ENCODE measurements at places on chromosomes 1 and 21.
A peak's percentile ranks its signal among the peaks of the same experiment; 100 is the strongest.

GRCh38 chr1:180271272-180272255 is 41.5 kb downstream of the LHX4 start:
- no peak for DNase-seq

GRCh38 chr1:151976015-151976343 is 17.7 kb downstream of the S100A10 start:
- no peak for DNase-seq

DNA sequence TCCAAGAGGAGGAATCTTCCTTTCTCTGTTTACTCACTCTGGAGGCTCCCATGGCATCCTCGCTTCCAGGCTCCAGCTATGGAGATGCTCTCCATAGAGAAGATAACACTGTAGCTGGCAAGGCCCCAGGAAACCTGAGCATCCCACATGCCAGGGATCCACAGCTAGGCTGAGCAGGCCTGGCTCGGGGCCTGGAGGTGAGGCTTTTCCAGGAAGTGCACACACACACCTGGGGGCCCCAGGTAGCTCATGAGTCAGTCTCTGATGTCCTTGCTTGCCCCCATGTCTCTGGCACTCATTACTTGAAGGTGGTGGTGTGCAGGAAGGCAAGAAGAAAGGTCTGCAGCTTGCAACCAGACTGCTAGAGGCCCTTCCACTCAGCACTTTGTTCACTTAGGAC is 5.5 kb upstream of the LCE5A start:
- no peak for DNase-seq

GRCh38 chr1:77824079-77824478 is 44.6 kb downstream of the MIGA1 start:
- no peak for DNase-seq

- DNase-seq: peak; percentile 32
Observed at GRCh38 chr1:200184196-200184595, 156.7 kb downstream of the NR5A2 start.

DNA sequence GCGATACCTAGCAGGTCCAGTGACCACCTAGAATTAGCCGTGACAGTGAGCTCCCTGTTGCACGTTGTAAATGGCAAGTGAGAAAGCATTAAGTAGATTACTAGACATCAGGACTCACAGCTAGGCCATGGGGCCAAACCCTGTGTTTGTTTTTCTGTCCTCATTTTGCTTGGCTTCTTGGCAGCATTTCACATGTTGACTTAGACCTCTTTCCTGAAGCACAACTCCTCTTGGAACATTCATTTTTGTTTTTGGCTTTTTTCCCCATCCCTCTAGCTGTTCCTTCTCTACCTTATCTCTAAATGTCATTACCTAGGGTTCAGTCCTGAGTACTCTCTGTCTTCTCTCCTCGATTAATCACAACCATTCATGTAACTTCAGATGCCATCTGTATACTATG is 16.9 kb upstream of the PTPN14 start:
- no peak for DNase-seq

- no peak for DNase-seq
Observed at GRCh38 chr1:114959423-114959822, 70.2 kb upstream of the TSHB start.

GRCh38 chr1:89322402-89322801 is 41.5 kb upstream of the GBP6 start:
- DNase-seq: no peak

GRCh38 chr1:91876040-91876470 is 9.9 kb downstream of the TGFBR3 start:
- no peak for DNase-seq

DNA sequence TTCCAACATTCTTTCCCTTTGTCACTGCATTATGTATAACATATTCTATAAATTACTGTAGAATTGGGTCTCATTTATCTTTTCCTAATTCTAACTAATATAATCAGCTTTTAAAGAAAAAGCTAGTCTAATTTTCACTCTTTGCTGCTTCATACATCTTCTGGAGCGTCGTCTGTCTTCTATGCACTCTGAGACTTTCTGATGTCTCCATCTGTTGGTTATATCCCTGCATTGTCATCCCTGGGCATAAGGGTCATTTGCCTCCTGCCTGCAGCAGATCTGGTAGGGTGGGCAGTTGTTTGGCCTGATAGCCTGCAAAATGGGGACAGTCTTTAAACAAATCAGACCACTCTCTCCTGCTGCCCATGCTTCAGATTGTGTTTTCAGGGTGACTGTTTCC is 40.8 kb upstream of the DYNLT5 start:
- peak; percentile 35 for DNase-seq

- no peak for DNase-seq
Observed at GRCh38 chr1:185058876-185059275, 13.5 kb downstream of the RNF2 start.

DNA sequence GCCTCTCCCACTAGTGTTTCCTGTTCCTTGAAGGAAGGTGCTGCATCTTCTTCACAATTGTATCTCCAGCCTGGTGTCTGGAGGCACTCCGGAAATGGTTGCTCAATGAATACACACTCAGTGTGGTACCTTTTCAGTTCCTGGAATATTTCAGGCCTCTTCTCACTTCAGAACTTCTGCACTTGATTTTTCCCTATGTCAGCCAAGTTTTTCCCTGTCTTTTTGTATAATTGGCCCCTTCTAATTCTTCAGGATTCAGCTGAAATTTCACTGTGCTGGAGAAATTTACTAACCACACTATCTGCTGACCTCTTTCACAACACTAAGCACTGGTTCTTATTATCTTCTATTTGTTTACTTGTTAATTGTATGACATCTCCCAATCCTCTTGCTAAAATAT is 61.2 kb upstream of the MAP10 start:
- DNase-seq: no peak

DNA sequence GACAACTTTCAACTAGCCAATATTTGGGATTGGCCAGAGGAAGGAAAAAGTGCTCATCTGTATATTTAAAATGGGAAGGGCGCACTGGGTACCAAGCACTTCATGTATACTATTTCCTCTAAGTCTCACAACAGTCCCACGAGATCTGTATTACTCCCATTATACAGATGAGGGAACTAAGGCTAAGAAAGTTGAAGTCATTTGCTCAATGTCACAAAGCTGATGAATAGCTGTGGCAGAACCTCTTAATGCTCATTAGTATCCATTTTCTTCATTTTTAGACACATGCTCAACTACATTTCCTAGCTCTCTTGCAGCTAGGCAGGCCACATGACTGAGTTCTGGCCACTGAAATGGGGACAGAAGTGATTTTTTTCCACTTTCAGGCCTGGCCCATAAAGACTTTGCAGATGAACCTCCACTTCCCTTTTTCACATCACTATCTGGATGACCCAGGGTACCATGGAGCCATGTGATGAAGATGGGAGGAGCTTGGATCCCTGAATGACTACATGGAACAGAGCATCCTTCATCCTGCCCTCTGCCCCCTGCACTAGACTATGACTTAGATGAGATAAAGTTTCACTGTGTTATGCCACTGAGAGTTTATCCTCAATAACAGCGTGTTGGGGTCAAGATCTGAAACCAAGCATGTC is 31.8 kb downstream of the ATF3 start:
- DNase-seq: no peak

GRCh38 chr21:23837564-23837963 is 1769.7 kb downstream of the MRPL39 start:
- no peak for DNase-seq
